ENCODE measurements at places on chromosomes 16 and 17.

DNA sequence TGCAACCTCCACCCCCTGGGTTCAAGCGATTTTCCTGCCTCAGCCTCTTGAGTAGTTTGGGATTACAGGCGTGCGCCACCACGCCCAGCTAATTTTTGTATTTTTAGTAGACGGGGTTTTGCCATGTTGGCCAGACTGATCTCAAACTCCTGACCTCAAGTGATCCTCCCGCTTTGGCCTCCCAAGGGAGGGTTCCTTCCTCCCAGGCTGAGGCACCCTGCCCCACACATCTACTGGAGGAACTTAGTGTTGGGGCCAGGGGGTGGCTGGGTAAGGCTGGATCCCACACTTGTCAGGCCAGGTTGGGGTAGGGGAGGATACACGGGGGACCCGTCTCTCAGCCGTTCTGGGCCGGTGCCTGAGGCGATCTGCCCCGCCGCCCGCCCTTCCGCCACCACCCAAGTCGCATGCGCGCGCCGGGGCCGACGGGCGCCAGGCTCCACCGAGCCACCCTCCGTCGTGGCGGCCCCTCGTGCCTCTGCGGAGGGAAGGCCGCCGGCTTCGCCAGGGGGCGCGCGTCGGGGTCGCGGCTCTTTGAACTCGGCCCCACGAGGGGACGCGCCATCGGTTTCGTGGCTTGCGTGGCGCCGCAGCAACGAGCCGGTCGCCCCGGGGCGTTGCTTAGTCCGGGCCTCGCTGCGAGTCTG lies 15.9 kb downstream of the GRB7 start:
- no peak for DNase-seq

GRCh38 chr17:74740173-74740572 lies 3.1 kb downstream of the RAB37 start:
- DNase-seq: no peak

DNA sequence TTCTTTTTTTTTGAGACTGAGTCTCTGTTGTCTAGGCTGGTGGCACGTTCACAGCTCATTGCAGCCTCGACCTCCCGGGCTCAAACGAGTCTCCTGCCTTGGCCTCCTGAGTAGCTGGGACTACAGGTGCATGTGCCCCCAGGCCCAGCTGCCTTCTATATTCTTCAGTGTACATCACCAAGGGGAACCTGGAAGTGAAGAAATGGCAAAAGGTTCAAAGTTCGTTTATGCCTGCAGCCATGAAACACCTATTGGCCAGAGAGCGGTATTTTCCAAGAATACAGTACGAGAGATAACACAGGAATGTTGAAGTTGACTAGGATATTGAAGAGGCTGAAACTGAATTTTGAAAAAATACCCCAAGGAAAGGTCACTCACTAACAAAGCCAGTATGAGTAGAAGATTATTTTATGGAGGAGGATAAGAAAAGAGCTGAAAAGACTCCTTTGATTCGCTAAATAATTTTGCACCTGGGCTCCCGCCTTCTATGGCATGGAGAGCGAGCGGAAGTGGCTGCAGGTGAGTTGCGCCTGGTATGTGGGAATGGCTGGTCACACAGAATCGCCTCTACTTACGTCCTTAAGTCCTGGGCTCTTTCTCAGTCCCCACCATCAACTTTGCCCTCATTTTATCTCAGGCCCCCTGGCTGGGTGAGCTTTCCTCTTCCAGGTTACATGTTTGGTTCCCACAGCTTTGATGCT lies 9.8 kb downstream of the ST6GALNAC1 start:
- no peak for DNase-seq

DNA sequence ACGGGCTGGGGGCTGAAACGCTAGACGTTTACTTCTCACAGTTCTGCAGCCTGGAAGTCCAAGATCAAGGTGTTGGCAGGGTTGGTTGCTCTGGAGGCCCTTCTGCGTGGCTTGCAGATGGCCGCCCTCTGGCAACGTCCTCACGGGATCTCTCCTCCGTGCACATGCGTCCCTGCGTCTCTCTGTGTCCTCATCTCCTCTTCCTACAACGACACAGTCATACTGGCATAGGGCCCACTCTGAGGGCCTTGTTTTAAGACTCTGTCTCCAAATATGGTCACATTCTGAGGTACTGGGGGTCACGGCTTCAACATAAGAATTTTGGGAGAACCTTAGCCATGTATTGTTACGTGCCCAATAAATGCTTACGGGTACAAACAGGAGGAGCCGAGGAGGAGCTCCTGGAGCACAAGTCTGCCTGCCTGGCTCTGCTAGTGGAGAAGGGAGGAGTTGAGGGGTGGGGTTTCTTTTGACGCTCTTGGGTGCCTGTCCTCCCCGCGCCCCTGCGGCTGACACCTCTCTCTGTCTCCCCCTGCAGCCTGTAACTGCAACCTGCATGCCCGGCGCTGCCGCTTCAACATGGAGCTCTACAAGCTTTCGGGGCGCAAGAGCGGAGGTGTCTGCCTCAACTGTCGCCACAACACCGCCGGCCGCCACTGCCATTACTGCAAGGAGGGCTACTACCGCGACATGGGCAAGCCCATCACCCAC lies 141.1 kb downstream of the NTN1 start:
- no peak for DNase-seq

GRCh38 chr17:77851921-77852320 lies 106.6 kb upstream of the TNRC6C start:
- DNase-seq: no peak

DNA sequence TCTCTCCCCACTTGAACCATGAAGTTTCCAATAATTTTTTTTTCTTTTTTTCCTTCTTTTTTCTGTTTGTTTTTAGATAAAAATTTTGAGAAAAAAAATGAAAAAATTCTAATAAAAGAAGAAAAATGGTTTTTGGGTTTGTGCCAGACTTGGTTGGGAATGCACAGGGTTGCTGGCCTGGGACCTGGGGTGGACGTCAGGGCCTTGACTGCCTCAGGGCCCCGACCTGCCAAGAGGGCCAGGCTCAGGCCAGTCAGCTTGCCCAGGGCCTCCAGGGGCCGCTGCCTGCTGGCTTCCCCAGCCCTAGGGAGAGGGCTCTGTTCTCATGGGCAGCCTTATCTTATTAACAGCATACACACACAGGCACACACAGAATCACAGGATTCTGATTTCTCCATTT lies 6.5 kb downstream of the TBX6 start:
- no peak for DNase-seq

DNA sequence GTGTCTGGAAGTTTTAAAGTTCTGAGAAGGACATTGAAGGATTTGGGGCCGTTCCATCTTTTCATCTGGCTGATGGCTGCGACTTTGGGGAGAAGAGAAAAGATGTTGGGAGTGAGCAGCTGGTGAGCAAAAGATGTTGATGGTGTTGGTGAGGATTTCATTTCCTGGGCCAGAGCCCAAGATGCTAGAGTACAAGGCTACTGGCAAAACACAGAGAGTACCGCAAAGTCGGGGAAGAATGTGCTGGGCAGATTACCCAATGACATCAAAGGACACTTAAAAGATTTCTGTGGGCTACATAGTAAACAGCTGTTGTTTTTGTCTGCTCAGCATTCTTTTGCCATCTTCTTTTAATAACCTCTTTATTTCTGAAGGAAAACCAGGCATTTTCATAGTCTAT lies 49.4 kb upstream of the GAS7 start:
- no peak for DNase-seq

- DNase-seq: no peak
Observed at GRCh38 chr16:10539236-10539635, 41.2 kb downstream of the EMP2 start.

- DNase-seq: no peak
Observed at GRCh38 chr16:27251541-27252205, 16.9 kb downstream of the NSMCE1 start.

DNA sequence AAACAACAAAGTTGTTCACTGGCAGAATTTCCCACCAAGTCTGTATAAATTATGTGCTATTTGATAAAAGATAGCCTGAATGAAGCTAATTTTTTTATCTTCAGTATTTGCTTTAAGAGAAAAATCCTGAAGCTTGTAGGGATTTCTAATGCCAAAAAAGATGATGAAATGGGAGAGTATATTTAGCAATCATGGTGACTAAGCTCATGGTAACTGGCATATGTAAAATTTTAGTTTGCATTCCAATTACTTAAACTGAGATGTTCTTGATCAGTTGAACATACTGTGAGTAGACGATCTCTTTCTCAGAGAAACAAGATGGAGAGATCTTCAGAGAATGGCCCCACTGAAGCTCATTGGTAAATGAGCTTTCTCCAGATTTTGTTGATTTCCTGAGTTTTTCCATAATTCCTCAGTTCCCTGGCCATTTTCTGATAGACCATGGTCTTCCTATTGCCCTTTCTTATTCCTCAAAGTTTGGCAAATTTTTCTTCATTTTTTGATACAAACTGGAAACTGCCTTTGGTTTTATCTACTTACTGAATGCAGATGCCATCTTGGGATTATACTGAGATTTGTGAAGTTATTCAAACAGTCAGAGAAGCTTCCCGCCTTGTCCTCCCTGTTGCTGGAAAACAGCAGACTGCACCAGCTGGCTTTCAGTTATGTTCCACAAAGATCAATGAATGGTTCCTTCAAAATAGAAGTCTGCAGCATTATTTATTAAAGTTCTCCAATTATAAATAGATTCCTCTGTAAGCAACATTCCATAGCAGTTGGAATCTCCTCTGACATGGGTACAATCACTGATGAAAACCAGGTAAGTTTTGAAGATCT lies 68.3 kb upstream of the ALOX12 start:
- no peak for DNase-seq

GRCh38 chr17:55635253-55635914 lies 87.3 kb downstream of the TMEM100 start:
- no peak for DNase-seq

- DNase-seq: no peak
Observed at GRCh38 chr17:14733376-14733775, 432.5 kb downstream of the HS3ST3B1 start.

GRCh38 chr17:70128727-70129238 lies 40.5 kb upstream of the KCNJ2 start:
- DNase-seq: no peak

DNA sequence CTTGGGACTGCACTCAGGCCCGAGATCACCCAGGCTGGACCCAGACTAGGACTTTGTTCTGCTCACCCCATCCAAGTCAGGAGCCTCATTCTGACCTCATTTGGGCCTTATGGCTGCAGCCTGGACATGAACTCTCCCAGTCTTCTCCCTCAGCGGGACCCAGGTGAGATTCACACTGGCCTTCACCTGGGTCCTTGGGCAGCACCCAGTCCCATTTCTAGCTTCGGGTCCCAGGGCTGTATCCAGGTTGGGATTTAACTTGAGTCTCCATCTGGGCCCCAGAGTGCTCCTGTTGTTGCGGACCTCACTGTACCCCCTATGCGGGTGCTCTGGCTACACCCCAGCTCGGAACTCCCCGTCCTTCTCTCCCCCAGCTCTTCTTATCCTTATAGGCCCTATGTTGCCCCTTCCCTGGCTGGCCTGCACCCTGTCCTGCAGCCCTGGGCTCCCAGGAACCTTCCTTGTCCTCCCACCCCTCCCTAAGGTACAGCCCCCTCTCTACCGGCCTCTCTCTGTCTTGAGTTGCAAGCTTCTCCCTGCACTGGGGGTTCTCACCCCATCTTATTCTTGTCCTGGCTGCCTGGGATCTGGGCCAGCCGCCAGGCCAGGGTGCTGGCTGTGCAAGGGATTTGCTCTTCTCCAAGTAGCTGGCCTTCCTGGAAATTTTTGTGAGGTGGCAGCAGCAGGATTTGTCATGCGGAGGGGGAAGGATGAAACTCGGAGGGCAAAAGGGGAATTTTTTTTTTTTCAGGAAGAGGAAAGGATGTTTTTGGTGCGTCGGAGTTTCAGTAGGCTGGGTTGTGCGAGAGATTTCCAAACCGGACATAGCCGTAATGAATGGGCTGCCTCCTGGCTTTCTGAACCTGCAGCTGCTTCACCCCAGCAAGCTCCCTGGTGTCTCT lies 904 bp downstream of the MAP2K3 start:
- DNase-seq: no peak

DNA sequence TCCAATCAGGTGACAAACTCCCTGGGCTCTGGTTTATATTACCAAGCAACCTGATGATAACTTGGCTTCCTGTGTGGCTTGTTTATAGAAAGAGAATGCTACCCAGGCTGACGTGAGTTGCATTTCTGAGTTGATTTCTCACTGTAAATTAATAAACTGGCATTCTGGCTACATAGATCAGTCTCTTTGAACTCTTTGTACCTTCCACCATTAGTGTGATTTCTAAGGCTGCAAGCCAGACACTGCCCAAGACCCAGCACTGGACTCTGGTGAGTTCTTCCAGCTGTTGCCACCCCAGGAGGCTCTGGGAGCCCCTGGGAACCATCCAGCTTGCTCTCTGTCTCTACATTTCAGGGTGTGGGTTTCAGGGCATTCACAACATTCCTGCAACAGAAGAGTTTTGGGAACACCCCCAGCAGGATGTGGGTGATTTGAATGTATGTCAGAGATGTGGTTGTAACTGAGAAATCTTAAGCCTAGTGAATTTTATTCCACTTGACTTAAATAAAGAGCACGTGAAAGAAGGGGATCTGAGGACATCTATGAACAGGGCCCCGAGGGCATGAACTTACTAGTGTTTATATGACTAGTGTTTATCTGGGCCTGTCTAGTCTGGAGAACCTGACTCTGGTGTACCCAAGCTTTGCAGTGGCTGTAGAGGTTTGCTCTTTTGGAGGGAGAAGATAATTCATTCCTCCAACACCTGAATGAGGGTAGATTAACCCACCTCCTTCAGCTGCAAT lies 30.3 kb upstream of the LRRC37A start:
- DNase-seq: no peak

DNA sequence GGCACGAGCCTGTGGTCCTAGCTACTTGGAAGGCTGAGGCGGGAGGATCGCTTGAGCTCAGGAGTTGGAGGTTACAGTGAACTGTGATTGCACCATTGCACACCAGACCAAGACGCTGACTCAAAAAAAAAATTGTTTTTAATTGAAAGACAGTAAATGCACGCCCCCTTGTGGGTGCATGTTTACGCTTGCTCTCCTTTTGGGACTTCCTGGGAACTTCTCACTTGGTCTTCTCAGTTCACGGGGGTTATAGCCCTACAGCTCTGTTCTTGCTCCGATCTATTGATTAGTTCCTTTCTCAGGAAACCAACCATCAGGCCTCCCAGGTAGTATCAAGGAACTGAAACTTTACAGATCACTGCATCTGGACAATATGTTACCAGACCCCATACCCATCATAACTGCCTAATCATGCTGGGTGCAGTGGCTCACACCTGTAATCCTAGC lies 14.2 kb upstream of the RIPOR1 start:
- DNase-seq: peak; percentile 74

DNA sequence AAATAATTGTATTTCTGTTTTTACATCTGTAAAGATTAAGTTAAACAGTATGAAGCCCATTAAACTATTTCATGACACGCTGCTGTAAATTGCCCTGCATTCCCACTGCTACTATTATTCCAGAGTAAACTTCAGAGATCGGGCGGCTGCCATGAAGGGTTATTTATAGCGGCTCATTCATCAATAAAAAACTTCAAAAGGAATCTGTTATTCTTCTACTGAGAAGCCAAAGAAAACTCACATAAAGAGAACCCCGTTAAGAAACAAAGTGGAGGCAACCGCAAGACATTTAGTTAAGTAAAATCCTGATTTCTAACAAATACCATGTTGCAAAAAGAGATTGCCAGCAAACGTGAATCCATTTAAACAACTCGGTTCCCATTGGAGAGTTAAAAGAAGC lies 16.4 kb downstream of the FOXL1 start:
- no peak for DNase-seq

GRCh38 chr17:38745545-38745944 lies 2.6 kb downstream of the PCGF2 start:
- DNase-seq: no peak
